ENCODE measurements at places on chromosomes 7 and 10. TPM values are rescaled to one million over a fixed set of nuclear protein-coding genes. Genes with fewer than 3 reads are reported as not detected.
A peak's percentile ranks its signal among the peaks of the same experiment; 100 is the strongest.

GRCh38 chr7:66639773-66640172, 11.1 kb downstream of the KCTD7 start:
- DNase-seq: no peak

DNA sequence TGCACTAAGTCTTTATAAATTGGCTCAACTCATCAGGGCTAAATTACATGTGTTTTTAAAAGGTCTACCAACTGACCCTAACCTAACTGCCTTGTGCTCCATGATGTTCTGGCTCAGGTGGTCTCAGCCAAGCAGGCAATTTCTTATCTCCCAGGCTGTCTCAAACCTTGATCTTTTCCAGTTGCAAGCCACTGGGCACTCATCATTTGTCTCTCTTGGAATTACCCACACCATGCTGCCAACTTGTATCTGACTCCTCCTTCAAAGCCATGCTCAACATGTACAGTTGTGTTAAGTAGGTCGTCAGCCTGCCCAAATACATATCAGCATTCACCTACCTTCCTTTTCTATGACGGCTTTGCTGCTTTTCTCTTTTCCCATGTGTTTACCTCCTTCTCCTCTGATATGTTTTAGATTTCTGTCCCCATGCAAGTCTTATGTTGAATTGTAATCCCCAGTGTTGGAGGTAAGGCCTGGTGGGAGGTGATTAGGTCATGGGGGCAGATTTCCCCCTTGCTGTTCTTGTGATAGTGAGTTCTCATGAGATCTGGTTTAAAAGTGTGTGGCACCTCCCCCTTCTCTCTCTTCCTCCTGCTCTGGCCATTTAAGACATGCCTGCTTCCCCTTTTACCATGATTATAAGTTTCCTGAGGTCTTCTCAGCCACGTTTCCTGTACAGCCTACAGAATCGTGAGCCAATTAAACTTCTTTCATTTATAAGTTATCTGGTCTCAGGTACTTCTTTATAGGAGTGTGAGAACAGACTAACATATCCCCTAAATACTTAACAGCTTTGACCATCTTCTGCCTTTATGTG, 130.0 kb downstream of the ELAPOR2 start:
- no peak for DNase-seq

GRCh38 chr10:132721725-132722124, 64.2 kb downstream of the NKX6-2 start:
- no peak for DNase-seq

DNA sequence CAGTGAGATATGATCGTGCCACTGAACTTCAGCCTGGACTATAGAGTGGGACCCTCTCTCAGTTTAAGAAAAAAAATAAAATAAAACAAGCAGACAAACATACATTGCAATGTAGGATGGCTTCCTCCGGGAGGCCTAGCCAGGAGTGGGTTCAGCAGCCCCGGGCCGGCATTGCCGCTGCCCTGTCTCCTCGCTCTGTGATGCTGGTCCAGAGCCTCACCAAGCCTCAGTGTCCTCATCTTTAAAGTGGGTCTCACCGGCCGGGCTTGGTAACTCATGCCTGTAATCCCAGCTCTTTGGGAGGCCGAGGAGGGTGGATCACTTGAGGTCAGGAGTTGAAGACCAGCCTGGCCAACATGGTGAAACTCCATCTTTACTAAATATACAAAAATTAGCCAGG, 71.6 kb downstream of the PTPRE start:
- DNase-seq: no peak

DNA sequence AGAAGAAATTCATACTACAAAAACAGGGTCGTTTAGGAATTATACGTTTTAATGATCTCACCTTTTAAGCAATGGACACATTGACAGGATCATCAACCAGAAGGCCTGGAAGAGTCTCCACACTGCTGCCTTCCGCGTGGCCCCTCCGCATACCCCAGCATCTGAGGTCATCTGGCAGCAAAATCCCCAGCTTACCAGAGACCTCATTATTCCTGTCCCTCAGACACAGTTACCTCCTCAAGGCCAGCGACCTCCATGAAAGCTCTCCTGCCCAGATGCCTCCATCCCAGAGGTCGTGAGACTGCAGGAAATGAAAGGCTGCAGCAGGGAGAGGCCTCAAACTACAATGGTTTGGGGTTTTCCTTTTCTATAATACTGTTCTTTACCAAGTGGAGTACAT, 14.8 kb upstream of the GSAP start:
- no peak for DNase-seq

GRCh38 chr7:4747746-4748145, 27.7 kb upstream of the AP5Z1 start:
- DNase-seq: no peak

DNA sequence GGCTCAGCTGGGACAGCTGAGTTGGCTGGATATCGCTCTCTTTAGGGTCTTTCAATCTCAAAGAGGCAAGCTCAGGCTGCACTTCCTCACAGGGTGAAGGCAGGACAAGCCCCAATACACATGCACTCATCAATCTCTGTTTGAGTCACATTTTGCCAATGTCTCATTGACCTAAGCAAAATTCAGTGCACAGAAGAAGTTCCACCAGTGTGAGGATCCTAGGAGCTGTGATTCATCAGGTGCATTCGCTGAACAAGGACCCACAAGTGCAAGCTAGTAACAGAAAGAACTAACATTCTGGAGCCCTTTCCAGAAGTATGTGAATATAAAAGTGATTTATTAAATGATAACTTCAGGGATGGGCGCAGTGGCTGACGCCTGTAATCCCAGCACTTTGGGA, 477.2 kb downstream of the GPAM start:
- no peak for DNase-seq

GRCh38 chr7:143410521-143411004, 1.9 kb upstream of the EPHA1 start:
- DNase-seq: peak; percentile 78

- DNase-seq: no peak
These were observed 6.6 kb upstream of the SGCE start for GRCh38 chr7:94662548-94662947.

DNA sequence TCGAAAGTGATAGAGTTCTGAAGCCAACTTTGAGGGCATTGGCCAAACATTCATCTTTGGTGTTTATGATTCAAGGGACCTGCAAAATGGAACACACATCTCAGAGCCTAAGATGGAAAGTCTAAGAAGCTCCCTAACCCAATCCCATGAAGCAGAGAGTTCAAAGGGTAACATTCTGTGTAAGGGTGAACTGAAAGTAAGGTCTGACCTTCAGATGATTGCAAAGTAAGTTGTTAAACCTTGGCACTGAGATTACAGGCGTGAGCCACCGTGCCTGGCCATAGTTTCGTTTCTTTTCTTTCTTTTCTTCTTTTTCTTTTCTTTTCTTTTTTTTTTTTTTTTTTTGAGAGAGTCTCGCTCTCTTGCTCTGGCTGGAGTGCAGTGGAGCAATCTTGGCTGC, 2.2 kb downstream of the ZNF212 start:
- DNase-seq: no peak

GRCh38 chr7:11404355-11404754, 427.6 kb downstream of the THSD7A start:
- no peak for DNase-seq

- no peak for DNase-seq
These were observed 101.3 kb upstream of the TBX20 start for GRCh38 chr7:35355199-35355598.

DNA sequence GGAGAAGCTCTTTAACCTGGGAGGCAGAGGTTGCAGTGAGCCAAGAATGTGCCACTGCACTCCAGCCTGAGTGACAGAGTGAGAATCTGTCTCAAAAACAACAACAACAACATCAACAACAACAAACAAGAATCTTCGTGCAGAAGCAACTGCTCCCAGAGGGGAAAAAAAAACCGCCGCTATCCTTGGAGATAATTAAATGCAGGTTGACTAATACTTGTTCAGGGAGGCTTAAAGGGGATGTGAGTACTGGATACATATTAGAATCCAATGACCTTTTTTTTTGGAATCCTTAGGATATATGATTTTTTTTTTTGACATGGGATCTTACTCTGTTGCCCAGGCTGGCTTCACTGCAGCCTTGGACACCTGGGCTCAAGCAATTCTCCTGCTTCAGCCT, 89.6 kb upstream of the FAM171A1 start:
- no peak for DNase-seq

- DNase-seq: no peak
These were observed 206.1 kb upstream of the PHYHIPL start for GRCh38 chr10:58970160-58970915.

- no peak for DNase-seq
These were observed 18.3 kb downstream of the SGMS1 start for GRCh38 chr10:50605269-50605950.

- no peak for DNase-seq
These were observed 223.5 kb upstream of the PHYHIPL start for GRCh38 chr10:58952747-58953466.

- no peak for DNase-seq
These were observed at the start of gene SPOCK2 for GRCh38 chr10:72087969-72088888. SPOCK2 (minus strand) TSS chr10:72088551; CDS start chr10:72088328, 223 bp downstream.

DNA sequence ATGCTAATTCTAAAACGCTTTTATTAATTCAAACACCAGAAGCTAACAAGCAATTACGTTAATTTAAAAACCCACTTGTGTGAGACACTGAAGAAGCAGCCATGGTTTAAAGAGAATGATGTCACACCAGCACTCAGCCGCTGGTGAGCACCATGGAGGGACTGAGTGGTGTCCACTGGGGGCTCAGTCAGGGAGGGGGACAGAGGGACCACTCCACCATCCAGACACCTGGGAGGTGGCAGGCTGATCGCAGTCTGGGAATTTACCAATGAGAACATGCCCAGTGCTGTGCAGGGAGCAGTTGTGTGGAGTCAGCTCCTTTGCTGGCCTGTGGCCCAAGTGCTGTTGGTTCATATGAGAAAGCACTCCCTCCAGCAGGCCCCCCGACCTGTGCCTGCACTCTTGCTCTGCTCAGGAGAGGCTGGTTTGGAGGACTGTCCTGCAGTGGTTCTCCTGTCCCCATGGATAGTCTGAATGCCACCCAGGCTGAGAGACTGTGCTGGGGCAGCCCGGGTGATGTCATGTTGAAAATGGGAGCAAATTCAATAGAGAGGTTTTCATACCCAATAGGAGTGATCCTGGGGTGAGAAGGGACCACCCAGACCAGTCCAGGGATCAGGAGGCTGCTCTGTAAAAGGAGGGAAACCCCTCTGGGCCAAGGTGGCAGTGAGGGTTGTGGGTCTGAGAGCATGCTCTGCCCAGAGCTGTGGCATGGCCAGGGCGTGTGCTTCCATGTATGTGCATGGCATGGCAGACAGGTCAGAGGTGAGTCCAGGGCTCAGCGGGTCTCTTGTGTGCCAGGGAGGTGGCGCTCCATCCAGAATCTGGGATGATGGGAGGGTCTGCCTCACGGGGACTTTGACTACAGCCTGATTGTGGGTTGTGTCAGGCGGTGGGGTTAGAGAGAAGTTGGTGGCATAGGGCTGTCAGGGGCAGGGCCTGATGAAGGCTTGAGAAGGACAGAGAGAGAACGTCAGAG, 12.7 kb downstream of the ADCY1 start:
- no peak for DNase-seq

Gene MSMB
- not detected for total RNA-seq

Gene SPDYE5
- total RNA-seq: not detected

Gene SFRP4
- 98.6 TPM for total RNA-seq

Gene GJD4
- not detected for total RNA-seq

Gene PTN
- total RNA-seq: 6.4 TPM

Gene ANK3
- 24.3 TPM for total RNA-seq

Gene PTF1A
- total RNA-seq: not detected

Gene XRCC2
- total RNA-seq: 0.57 TPM

Gene HTRA1
- total RNA-seq: 261 TPM
